Stimulated activated CD8-positive, alpha-beta memory T cell treated with anti-CD3 and anti-CD28 coated beads, Interleukin-7, amount 100 ng/mL, for 4 hours (primary cell): ENCODE measurements at places on chromosomes 5 and 9.

DNA sequence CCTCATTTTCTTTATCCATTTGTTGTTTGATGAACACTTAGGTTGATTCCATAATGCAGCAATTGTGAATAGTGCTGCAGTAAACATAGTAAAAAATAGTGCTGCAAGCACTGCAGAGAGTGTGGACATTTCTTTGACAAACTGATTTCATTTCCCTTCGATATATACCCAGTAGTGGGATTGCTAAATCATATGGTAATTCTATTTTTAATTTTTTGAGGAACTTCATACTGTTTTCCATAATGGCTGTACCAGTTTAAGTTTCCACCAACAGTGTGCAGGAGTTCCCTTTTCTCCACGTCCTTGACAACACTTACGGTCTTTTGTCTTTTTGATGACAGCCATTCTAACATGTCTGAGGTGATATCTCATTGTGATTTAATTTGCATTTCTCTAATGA is 138.2 kb upstream of the PLPPR1 start:
- DNase-seq: no peak

DNA sequence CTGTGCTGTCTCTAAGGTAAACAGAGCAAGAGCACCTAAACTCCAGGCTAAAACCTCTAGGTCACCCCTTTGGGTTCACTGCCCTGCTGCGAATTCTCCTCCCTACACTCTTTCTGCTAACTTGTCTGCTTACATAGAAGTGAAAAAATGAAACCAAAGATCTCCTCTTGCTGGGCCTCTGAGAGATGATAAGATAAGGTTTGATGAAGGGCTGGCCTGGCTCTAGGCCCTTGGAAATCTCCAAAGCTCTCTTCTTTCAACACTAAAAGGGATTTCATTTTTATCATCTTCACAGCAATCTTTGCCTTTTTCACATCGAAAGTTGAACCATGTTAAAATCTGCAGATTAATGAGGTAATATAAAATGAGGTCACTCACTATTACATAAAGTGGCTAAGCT is 450.8 kb upstream of the TLE4 start:
- no peak for DNase-seq

DNA sequence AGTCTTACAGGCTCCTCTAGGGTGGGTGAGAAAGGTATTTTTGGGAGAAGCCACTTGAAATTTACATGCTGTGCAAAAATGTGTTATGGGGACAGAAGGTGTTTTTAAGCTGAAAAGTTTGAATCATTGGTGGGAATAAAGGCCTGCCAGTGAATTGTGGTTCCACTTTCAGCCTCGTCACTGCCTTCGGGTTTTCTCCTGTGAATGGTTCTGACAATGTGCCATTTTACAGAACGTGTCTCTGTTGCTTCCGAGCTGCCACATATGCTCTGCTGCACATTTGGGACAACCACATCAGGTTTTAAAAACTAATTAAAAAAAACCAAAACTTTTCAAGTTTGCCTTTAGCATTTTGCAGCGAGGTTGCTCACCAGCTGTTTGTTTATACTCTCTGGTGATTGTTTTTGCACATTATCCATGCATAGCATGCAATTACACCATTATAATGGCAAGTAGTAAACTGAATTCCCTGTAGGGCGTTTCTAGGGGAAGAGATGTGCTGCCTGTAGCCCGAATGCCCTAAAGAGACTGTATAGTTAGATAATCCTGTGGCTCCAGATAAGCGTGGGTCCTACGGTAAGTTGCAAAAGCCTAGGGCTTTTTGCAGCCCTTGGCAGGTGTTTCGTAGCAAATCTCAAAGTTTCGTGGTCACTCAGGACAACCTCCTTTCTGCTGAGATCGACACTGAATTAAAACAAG is 40.1 kb upstream of the SUB1 start:
- DNase-seq: no peak

GRCh38 chr5:122351416-122352157 is 39.5 kb downstream of the SNCAIP start:
- DNase-seq: no peak

- no peak for DNase-seq
Measured at GRCh38 chr9:124574534-124575375, 67.6 kb upstream of the NR5A1 start.

GRCh38 chr5:150559088-150559487 is 51.2 kb downstream of the NDST1 start:
- no peak for DNase-seq

DNA sequence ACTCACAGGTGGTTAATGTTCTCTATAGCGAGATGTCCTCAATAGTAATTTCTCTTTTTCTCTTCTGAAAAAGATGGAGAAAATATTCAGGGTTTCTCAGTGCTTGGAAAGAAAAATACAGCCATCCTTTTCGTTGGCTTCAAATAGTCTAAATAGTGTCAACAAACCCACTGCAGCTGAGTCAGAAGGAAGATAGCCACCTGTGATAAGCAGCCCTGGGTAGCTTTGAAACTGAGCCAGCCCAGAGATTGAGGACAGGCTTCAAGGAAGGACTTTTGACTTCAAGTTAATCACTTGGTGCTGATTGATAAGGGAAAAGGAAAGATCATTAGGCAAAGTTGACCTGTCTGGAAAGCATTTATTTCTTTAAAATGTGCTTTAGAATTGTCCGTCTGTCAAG is 78.7 kb upstream of the TYRP1 start:
- no peak for DNase-seq

DNA sequence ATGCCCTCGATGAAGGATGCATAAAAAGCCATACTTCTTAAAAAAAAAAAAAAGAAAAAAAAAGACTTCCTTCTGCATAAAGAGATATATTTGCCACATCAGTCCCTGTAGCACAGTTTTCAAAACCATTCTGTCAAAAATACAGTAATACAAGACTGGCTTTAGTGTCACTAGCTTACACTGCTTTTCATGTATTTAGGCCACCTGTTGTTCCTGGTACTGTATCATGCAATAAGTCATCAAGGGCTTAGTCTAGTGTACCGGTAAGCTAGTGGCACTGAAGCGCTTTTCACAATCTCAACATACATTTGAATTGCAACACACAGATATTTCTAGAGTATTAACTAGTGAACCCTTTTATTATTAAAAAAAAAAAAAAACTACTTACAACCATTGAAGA is 231.2 kb downstream of the NFIB start:
- DNase-seq: no peak

GRCh38 chr9:91726406-91727100 is 223.5 kb downstream of the ROR2 start:
- no peak for DNase-seq

DNA sequence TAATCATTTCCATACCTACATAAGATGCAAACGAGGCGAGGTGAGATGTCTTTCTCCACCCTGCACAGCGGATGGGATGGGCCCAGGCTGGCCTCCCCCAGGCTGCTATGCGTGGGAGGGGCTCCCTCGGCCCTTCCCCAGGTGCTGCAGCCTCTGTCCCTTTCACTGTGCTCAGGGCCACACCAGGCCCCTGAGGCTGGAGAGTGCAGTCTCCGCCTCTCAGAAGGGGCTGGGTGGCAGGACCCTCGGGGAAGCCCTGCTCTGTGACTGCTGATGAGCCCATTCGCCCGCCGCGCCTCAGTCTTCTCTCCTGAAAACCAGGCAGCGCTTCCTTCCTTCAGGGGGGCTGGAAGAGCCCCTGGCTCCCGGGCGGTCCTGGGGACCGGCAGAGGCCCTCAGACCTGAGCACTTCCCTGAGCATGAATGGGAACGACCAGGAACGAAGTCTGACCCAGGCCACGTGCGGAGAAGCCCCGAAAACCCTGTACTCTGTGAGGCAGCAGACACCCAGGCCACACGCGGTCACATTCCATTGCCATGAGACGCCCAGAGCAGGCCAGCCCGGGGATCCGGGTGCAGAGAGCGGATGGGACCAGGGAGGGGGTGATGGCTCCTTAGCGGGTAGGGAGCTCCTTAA is 21.9 kb upstream of the NOTCH1 start:
- no peak for DNase-seq

- no peak for DNase-seq
Measured at GRCh38 chr5:93677359-93677891, 64.0 kb downstream of the POU5F2 start.

DNA sequence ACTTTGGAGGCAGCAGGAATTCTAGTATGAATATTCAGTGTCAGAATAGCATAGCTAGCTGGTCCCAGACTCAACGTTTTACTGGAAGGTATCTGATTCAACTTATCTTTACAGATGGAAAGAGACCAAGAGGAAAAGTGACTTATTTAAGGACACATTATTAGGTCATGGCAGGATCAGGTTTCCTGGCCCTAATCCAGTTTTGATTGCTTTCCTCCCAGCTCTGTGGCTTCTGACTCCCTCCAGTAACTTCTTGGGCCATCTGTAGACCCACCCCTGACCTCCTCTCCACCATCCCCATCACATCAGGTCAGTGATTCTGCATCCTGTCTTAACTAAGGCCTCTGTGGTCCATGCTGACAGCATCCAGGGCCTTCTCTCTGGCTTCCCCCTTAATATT is 38.4 kb downstream of the SH3TC2 start:
- DNase-seq: no peak

DNA sequence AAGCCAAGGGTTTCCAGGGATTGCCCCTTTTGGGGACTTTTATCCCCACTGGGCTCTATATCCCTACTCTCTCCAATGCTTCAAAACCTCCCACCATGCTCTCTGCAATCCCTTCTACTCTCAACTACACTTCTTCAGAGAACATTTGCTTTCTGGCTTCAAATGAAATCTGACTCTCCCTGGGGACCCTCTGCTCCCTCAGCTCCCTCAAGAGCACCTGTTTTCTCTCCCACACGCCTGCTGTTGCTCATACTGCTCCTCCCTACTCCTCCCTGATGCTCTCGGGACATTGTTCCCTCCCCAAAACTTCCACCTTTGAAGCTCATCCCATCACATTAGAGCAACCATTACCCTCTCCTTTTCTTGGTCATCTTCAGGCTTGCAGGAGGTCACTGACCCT is 344.9 kb downstream of the CDK5RAP2 start:
- no peak for DNase-seq

DNA sequence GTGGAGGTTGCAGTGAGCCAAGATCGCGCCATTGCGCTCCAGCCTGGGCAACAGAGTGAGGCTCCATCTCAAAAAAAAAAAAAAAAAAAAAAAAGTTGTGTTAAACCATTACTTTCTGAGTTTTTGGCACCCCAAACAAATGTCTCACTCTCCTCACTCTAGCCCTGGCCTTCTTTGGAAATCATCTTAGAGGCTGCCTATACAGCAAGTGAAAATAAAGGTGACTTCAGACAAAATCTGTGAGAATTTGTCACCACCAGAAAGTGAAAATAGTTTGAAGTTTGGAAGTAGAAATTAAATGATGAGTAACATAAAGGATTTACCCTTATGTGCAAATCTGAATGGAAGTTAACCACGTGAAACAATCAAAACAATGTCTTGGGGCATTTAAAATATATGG is 7.2 kb upstream of the ZNF131 start:
- no peak for DNase-seq

GRCh38 chr9:20144197-20144596 is 355.4 kb upstream of the SLC24A2 start:
- DNase-seq: no peak

DNA sequence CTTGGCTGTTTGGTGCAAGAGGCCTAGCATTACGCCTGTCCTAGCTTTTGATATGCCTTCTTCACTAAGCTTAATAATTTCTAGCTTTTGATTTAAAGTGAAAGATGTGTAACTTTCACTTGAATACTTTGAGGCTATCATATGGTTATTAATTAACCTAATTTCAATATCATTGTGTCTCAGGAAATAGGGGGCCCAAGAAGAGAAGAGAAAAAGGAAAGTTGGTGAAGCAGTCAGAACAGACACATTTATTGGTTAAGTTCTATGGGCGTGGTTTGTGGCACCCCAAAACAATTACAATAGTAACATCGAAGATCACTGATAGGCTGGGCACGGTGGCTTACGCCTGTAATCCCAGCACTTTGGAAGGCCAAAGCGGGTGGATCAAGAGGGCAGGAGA is 40.9 kb upstream of the F2RL2 start:
- DNase-seq: no peak

- no peak for DNase-seq
Measured at GRCh38 chr5:55347786-55348185, 40.0 kb downstream of the MTREX start.

DNA sequence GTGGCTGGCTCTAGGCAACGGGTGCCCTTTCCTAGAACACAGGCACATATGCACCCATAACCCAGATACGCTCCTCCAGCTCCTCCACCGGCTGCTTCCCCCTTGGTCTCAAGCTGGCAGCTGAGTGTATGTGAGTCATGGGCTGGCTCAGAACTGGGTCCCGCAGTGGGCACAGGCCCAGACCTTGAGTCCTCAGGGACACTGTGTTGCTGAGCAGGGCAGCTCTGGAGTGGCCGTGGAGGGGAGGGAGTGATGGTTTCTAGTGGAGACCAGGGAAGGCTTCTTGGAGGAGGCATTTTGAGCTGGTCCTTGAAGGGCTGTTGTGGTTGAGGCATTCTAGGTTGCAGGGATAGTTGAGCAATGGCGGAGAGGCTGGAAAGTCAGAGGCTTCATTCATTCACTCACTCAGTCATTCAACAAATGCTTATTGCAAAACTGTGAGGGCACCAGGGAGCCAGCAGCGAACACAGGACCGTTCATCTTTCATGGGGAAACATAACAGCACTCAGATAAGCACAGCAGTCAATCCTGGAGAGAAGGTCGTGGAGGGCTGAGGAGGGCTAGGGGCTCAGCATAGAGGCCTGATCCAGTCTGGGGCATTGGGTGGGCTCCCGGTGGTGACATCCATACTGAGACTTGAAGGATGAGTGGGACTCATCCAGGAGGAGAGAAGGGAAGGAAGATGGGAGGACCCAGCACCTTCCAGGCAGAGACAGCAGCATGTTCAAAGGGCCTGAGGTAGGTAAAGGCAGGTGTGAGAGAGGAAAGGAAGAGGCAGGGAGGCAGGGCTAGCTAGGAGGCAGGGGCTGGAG is 2.4 kb downstream of the BBLN start:
- DNase-seq: no peak

GRCh38 chr9:27367175-27367798 is 70.3 kb upstream of the EQTN start:
- DNase-seq: no peak

- DNase-seq: no peak
Measured at GRCh38 chr5:141811287-141812155, 66.7 kb downstream of the PCDH1 start.

GRCh38 chr9:108983885-108984284 is 29.4 kb downstream of the CTNNAL1 start:
- no peak for DNase-seq

DNA sequence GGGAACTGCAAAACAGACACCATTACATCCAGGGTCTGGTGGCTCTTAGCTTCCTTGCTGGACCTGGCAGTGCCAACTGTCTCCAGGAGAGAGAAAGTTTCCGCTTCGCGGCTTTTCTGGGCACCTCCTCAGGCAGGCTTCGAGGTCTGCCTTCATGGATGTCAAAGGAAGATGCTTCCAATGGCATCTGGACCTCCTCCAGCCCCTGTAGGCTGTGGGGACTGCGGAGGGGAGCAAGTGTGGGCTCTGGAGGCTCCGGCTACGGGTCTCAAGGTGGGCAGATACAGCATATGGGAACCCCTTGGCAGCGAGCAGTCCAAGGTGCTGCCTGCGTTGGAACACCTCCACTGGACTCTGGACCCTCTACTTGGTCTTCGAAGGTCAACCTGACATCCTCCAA is 6.0 kb downstream of the C9orf50 start:
- no peak for DNase-seq

- DNase-seq: no peak
Measured at GRCh38 chr9:110309681-110310080, 28.0 kb downstream of the TXNDC8 start.

GRCh38 chr5:139863855-139864558 is 68.4 kb downstream of the PSD2 start:
- DNase-seq: peak; percentile 36

- no peak for DNase-seq
Measured at GRCh38 chr5:68277431-68277830, 61.9 kb downstream of the PIK3R1 start.
